ENCODE measurements at places on chromosomes 1 and 21.
A peak's percentile ranks its signal among the peaks of the same experiment; 100 is the strongest.

- DNase-seq, result no peak
Observed at GRCh38 chr1:28365864-28366263, 3.7 kb upstream of the PHACTR4 start.

DNA sequence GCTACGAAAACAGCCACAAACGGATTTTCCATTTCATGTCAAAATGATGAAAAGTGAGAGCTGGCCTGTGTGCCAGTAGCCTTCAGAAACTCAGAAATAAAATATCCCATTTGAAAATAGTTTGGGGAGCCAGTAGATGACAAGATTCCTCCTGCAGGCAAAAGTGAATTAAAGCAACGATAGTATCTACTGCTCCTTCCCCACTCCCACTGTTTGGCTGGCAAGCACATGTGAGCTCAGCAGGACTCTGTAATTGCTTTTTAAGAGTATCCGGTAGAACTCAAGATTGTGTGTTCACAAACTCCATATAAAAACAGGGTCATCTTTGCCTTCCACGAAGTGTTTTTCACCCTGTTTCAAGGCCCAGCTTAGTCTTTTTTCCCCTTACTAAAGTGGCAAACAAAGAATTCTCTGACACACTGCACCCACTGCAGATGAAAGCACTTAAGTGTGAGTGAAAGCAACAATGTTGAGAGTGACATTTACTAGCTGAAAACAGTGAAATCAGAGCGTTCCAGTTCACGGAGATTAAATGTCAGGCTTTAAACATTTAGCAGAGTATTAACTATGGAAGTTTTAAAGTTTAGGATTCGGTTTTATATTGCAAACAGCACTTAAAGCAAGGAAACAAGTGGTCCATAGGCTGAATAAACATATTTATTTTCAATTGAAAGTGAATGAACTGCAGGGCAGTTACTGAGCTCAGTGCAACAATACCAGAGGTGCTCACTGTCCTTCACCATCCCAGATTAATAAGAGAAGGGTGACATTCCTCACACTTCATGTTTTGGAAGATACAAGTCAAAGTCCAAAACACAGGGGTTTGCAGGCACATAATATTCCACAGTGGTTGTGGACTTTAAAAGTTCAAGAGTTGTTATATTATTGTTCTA lies 70.0 kb downstream of the ALG14 start:
- DNase-seq, result peak; percentile 26

GRCh38 chr1:224092111-224092510 lies 21.8 kb upstream of the FBXO28 start:
- DNase-seq, result no peak

GRCh38 chr1:99851850-99852454 lies 1.8 kb downstream of the AGL start:
- DNase-seq, result no peak

GRCh38 chr1:203996126-203996525 lies 76.8 kb upstream of the SOX13 start:
- no peak for DNase-seq

DNA sequence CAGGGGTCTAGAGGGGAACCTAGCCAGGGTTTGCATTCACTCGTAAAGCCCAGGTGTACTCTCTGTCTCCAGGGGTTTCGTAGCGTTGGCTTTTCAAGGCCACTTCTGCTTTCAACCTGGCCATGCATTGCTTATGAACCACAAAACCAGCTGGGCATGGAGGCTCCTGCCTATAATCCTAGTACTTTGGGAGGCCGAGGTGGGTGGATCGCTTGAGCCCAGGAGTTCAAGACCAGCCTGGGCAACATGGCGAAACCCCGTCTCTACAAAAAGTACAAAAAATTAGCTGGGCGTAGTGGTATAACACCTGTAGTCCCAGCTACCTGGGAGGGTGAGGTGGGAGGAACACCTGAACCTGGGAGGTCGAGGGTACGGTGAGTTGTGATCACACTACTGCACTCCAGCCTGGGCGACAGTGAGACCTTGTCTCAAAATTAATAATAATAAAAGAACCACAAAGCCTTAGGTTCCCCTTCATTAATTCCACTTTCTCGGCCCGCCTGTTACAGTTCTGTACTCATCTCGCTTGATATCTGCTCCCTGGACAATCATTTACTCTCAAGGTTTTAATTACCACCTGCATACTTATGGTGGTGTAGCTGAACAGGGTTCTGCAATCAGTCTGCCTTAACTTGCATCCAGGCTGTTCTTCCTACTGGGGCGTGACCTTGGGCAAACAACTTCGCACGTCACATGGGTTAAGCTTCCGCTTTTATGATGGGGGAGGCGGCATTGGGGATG lies 6.1 kb downstream of the SLC16A4 start:
- no peak for DNase-seq

- no peak for DNase-seq
Observed at GRCh38 chr1:77400781-77401180, 119.0 kb downstream of the AK5 start.

DNA sequence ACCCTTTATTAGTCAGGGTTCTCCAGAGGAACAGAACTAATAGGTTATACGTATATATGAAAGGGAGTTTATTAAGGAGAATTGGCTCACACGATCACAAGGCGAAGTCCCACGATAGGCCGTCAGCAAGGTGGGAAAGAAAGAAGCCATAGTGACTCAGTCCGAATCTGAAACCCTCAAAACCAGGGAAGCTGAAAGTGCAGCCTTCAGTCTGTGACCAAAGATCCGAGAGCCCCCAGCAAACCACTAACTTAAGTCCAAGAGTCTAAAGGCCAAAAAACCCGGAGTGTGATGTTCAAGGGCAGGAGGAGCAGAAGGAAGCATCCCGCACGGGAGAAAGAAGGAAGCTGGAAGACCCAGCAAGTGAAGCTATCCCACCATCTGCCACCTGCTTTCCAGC lies 9.9 kb downstream of the IFNLR1 start:
- DNase-seq, result no peak

DNA sequence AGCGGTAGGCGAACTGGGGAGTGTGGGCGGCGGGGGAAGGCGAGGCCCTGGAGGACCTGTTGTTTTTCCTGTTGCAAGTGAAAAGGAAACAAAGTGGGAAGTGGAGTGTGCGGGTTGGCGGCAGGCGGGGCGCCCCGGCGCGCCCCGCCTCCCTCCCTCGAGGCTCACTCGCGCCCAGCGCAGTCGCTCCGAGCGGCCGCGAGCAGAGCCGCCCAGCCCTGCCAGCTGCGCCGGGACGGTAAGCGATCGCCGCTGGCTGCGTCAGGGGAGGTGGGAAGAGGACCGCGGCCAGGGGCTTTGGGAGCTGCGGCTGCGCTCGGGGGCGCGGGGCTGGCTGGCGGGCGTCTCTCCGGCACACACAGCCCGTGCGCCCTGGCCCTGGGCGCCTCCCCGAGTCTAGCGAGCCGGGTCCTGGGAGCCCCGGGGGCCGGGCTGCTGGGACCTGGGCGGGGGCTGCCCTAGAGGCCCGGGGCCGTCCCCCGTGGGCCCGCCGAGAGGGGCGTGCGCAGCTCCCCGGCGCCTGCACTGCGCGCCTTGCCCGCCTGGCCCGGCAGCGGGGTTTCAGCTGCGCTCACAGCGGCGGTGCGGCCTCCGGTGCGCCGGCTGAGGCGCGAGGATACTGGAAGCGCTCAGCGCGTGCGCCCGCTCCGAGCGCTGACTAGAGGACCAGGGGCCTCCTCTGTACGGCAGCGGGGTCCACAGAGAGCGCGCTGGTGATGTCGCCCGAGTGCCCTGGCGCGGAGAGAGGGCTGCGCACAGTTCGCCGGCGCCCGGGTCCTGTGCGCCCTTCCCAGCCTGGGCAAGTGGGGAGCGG lies at the start of gene PIK3CD:
TSS of gene PIK3CD (plus strand) at position 167 of the 814 bp plus-strand sequence. CDS start 58,725 bp downstream, outside the sequence.
- no peak for DNase-seq

GRCh38 chr1:30804822-30805221 lies 47.2 kb upstream of the LAPTM5 start:
- DNase-seq, result no peak

- no peak for DNase-seq
Observed at GRCh38 chr1:12001996-12002493, 17.3 kb upstream of the MIIP start.

DNA sequence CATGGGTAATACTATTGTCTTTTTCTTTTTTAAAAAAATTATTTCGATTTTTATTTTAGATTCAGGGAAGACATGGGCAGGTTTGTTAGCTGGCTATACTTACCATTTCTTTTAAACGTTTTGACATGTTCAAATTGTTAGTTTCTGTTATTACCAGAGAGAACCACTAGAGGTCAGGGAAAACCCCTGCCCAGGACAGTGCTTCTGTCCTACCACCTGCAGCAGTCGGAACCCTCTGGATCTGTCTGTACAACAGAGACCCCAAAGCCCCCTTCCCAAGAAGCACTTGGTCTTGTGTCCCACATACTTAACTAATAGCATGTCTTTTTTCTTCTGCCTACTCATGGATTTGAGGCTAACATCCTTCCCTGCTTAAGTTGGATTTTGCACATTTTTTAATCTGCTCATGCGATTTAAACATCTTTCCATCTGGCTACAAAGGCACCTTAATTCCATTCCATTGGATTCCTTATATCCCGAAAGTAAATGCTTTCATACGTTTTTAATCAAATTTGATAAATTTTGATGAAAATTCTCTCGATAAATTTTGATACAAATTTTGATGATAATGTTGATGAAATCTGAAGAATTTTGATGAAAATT lies 10.0 kb upstream of the C1orf115 start:
- DNase-seq, result peak; percentile 30

DNA sequence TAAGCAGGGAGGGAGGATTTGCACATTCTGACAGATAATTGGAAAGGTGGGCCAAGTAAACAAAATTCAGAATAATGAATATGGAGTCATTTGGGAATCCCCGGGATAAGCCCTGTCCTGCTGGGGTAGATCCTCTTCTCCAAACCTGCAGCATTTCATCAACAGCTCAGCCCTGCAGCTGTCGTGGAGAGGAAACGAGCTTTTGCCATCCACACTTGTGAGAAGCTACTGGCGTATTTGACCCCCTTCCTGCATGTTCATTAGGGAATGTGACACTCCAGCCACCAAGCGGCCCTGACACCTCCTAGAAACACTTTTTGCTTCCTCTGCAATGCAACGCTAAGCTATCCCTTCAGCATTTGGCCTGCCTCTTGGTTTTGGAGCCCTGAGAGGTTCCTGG lies 8.0 kb upstream of the LEFTY2 start:
- no peak for DNase-seq

GRCh38 chr1:156998840-156999500 lies 46.6 kb downstream of the ARHGEF11 start:
- DNase-seq, result no peak

GRCh38 chr1:241600496-241600901 lies 39.7 kb downstream of the CHML start:
- no peak for DNase-seq

GRCh38 chr1:113091988-113092594 lies 19.1 kb downstream of the LRIG2 start:
- no peak for DNase-seq

DNA sequence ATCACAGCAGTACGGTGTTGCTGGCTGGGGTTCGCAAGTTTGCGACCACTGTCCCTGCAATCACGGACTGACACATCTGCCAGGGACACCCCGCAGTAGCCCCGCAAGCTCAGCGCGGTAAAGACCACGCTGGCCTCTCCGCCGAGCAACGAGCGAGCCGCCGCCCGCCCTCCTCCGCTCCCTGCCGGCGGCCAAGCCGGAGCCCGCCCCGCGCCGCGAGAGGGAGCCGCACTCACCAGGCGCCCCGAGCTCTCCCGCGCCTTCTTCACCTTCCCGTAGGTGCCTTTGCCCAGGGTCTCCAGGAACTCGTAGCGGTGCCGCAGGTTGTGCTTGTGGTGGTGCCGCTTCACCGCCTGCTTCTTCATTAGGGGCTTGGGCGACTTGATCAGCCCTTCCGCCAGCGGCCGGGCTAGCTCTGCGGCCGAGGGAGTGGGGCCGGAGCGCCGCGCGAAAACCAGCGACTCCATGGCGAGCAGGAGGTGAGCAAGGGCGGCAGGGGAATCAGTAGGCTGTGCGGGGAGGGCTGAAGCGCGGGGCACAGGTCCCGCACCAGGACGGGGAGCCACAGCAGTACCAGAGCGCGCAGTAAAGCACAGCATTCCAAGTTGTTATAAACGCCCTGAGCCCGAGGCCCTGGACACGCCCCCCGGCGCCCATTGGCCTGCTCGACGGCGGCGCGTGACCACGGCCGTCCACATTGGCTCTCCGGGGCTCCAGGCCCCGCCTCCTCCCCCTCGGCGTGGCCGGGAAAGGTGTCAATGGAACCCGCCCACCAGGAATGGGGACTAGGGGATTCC lies at the start of gene NUAK2:
TSS of gene NUAK2 (minus strand) at position 584 of the 797 bp plus-strand sequence. CDS start at position 467, 117 bp downstream.
- DNase-seq, result peak; percentile 57

DNA sequence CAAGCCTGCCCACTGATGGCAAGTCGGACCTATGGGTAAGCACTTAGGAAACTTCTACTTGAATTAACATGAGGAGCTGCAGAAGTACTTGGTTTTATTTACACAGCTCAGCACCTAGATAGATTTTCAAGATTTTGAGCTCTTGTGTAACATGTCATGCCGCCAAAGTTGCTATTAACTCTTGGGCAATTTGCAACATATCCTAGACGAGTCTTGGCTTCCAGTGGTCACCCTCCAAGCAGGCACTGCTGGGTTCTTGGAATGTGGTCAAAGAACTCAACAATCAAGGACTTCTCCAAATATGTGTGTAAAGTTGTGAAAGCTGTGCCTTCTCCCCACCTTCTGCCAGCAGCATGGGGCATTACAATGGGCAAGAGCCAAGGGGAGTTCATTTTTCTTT lies 17.8 kb upstream of the GUCA2B start:
- no peak for DNase-seq
